ENCODE measurements at places on chromosomes 11 and 22.

GRCh38 chr11:43925063-43925931 lies 17.1 kb upstream of the C11orf96 start:
- DNase-seq: no peak
- H3K27ac ChIP-seq: no peak overlapping the region
- H3K4me3 ChIP-seq: no peak overlapping the region
- no peaks in the 10 kb centered on the region for H3K27me3 ChIP-seq
- peaks cover 7% of the 10 kb centered on the region for H3K36me3 ChIP-seq

DNA sequence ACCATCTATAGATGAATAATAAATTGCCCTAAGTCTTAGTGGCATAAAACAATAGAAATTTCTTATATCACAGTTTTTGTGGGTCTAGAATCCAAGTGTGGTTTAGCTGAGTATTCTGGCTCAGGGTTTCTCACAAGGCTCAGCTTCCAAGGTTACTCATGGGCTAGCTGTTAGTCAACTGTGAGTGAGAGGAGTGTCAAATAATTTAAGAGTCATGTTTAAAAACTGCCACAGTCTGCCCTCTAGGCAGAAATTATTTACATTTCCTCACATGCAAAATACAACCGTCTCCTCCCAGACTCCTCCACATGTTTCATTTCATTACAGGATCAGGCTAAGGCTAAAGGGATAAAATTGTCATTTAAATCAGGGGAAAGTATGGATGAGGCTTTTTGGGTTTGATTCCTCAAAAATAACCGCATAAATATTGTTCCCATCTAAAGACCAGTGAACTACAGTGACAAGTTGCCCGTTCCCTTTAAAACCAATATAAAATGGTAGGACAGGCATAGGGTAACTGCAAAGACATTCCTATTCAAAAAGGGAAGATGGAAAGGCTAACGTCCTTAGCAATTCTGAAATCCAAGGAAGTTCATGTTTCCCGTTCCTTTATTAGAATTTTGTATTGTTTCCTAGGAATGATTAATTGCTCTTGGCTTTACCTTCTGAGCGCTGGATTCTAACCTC lies 324.3 kb downstream of the DYNC2H1 start:
- H3K4me1 ChIP-seq: no peaks in the 10 kb centered on the region
- H3K27ac ChIP-seq: no peak overlapping the region
- no peaks in the 10 kb centered on the region for H3K27me3 ChIP-seq
- no peaks in the 10 kb centered on the region for H3K36me3 ChIP-seq
- no peak overlapping the region for H3K4me3 ChIP-seq
- no peak for DNase-seq

GRCh38 chr22:47207387-47207786 lies 444.9 kb downstream of the TBC1D22A start:
- DNase-seq: no peak
- H3K4me3 ChIP-seq: no peak overlapping the region
- no peaks in the 10 kb centered on the region for H3K27me3 ChIP-seq

DNA sequence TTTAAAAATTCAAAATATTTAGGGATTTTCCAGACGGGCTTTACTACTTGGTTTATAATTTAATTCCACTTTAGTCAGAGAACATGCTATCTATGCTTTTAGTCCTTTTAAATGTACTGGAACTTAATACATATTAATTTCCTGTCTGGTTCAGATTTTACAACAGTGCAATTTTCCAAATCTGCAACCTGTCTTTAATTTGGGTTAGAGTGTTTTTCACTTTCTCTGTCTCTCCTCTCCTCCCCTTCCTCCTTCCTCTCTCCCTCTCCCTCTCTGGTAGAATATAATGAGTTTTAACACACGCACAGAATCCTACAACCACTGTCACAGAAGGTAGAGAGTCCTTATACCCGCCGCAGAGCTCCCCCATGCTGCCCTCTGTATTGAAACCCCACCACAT lies 950.7 kb downstream of the BRD1 start:
- peaks cover 3% of the 10 kb centered on the region for H3K36me3 ChIP-seq
- peaks cover 17% of the 10 kb centered on the region for H3K27me3 ChIP-seq
- DNase-seq: no peak
- H3K4me1 ChIP-seq: no peaks in the 10 kb centered on the region
- no peak overlapping the region for H3K4me3 ChIP-seq

DNA sequence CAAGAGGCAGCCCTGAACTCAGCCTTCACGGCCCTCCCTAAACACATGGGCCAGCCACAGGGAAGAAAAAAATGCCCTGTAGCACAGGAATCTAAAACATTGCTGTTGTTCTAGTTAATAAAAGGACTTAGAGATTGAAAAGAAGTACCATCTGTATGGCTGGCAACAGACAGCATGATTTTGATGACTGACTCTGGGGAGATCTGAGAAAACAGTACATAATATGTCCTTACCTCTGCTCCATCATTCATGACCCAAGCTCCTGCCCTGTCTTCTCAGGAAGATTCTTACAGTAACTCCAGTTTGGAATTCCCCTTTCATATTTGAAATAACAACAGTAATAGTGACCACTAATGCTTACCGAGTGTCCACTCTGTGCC lies 244.2 kb downstream of the ETS1 start:
- no peak for DNase-seq
- peaks cover 8% of the 10 kb centered on the region for H3K36me3 ChIP-seq
- H3K4me1 ChIP-seq: peaks cover 43% of the 10 kb centered on the region
- H3K27ac ChIP-seq: peak overlapping the region; percentile 18
- H3K27me3 ChIP-seq: no peaks in the 10 kb centered on the region
- H3K4me3 ChIP-seq: peak overlapping the region; percentile 21

- no peaks in the 10 kb centered on the region for H3K27me3 ChIP-seq
- H3K4me3 ChIP-seq: no peak overlapping the region
- no peaks in the 10 kb centered on the region for H3K4me1 ChIP-seq
- H3K27ac ChIP-seq: peak overlapping the region; percentile 61
- peaks cover 5% of the 10 kb centered on the region for H3K36me3 ChIP-seq
Measured at GRCh38 chr22:44403166-44403565, 90.4 kb upstream of the SHISAL1 start.

All from effector memory CD8-positive, alpha-beta T cell (primary cell).